ENCODE measurements at places on chromosomes 13 and 19.
A peak's percentile ranks its signal among the peaks of the same experiment; 100 is the strongest.

DNA sequence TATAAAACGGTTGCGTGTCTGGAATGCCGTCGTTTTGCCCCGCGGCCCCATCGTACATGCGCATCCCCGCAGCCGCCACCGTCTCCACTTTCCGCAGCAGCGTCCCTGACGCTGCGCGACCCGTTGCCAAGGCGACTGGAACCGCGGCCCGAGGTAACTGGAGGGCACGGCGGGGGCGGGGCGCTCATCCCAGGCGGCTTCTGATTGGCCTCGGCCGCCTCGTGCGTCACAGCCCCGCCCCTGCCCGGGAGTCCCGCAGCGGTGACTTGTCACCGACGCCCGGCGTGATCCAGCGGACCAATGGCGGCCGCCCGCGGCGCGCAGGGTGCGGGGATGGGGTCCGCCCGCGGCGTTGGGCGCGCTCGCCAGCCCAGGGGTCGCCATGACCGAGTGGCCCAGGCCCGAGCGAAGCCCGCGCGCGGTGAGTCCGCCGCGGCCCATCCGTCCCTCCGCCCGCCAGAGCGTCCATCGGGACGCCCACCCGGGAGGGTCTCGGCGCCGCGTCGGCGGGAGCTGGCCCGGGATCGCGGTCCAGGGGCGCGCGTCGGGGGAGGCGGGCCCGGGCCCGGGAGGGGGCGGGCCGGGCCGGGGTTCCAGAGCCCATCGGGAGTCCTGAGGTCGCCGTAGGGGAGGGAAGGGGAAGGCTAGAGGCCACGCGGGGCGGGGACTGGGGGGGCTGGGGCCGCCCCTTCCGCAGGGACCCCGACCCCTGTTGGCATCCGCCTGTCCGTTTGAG, at the start of gene ZSCAN1:
Gene ZSCAN1 (plus strand): TSS at position 285 of the 736 bp plus-strand sequence. CDS start 3,812 bp downstream, outside the sequence.
- DNase-seq, result peak; percentile 24

GRCh38 chr19:11223200-11223599, 16.2 kb upstream of the ANGPTL8 start:
- DNase-seq, result no peak

- DNase-seq, result no peak
Measured at GRCh38 chr13:74048756-74049155, 85.4 kb downstream of the KLF12 start.

DNA sequence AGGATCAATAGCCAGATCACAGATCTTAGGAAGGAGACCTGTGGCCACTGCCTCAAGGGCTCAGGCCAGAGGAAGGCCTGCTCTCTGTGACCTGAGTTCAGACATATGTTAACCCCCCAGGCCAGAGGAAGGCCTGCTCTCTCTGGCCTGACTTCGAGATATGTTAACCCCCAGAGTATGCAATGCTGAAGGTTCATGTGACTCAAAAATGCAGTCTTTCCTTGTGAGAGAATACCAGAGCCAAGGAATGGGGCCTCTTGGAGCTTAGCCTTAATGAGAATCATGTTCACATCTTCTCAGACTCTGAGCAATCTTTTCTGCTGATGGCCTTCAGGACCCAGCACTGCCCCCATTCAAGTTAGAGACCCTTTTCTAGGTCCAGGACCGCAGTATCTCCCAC, 36.7 kb downstream of the MBNL2 start:
- no peak for DNase-seq

DNA sequence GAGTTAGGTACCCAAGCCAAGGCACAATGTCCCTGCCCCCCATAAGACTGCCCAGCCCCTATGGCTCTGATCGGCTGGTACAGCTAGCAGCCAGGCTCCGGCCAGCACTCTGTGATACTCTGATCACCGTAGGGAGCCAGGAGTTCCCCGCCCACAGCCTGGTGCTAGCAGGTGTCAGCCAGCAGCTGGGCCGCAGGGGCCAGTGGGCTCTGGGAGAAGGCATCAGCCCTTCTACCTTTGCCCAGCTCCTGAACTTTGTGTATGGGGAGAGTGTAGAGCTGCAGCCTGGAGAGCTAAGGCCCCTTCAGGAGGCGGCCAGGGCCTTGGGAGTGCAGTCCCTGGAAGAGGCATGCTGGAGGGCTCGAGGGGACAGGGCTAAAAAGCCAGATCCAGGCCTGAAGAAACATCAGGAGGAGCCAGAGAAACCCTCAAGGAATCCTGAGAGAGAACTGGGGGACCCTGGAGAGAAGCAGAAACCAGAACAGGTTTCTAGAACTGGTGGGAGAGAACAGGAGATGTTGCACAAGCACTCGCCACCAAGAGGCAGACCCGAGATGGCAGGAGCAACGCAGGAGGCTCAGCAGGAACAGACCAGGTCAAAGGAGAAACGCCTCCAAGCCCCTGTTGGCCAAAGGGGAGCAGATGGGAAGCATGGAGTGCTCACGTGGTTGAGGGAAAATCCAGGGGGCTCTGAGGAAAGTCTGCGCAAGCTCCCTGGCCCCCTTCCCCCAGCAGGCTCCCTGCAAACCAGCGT, 3.0 kb upstream of the KMT2B start:
- no peak for DNase-seq

GRCh38 chr19:49196527-49197240, 39.1 kb downstream of the TRPM4 start:
- DNase-seq, result no peak

DNA sequence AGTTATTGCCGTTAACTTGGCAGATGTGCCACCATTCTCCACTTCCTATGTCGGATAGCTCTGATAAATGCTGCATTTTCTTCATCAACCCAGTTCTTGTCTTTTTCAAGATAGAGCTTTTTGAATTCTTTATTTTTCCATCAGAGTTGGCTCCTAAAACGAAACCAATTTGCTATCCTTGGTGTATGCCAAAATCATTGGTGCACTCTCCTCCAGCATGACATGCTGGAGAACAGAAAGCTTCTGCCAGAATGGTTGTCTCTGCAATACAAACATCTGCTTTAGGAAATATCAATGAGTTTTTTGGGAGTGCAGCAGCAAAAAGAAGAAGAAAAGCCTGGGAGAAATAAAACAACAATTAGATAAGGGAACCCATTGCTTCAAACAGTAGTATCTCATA, 124.2 kb downstream of the CDK8 start:
- DNase-seq, result no peak

DNA sequence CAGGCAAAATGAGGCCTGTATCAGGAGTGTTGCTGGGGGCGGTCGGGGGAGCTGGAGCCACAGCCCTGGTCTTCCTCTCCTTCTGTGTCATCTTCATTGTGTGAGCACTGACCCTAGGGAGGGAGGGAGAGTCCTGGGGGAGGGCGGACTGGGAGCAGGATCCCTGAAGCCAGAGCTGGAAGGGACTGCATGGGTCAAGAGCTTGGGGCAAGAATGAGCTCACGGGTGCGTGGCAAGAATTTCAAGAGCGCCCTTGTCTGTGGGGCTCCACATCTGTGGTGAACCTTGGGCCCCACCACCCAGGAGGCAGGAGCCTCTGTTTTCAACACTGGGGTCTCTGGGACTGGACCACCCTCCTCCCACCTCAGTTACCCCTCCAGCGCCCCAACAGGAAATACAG, 4.7 kb downstream of the SIGLEC7 start:
- no peak for DNase-seq

GRCh38 chr19:38395381-38396114, 7.1 kb downstream of the SPRED3 start:
- DNase-seq, result no peak

DNA sequence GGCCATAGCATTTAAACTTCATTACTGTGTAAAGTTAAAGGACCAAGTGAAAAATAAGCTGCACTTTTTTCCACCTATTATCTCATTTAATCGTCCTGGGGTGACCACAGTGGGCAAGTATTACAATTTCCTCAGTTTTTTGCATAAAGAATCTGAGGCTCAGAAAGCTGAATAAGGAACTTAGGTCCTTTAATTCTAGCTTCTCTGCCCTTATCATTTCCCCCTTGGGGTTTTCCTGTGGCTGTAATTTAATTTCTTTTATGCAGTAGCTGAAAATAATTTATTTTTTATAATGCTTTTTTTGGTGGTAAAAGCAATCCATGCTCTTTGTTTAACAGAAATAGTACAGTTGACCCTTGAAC, 59.8 kb upstream of the RCBTB2 start:
- DNase-seq, result no peak

DNA sequence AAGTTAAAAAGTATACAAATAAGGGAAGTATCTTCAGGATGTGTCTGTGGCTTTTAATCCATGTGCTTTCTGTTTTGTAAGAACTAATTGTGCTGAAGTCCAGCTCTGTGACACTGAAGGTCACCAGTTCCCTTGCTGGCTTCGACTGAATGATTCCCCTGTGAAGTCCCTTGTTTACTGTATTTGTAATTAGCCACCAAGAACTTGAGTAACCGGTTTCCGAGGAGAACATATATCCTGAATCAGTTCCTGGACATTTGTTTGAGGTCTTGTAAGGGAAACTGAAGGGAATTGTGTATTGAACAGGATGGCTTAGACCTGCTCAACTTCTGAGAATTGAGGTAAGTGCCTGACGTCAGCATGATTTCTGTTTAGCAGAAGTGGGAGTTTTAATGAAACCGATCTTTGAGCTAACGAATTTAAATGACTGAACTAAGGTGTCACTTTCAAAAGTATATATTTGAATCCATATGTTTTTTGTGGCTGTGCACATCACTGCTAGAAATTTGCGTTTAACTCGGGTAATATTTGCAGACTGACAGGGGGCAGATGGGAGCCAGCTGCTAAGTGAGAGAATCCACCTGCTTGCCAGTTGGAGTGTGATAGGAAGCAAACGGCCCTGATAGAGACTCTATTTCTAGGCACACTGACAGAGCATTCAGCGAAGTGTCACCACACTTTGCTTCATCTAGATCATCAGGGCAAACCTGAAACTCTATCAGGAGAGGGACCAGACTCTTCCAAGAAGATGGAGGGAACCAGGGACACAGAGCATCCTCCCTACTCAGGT, 530.0 kb downstream of the RFC3 start:
- no peak for DNase-seq

DNA sequence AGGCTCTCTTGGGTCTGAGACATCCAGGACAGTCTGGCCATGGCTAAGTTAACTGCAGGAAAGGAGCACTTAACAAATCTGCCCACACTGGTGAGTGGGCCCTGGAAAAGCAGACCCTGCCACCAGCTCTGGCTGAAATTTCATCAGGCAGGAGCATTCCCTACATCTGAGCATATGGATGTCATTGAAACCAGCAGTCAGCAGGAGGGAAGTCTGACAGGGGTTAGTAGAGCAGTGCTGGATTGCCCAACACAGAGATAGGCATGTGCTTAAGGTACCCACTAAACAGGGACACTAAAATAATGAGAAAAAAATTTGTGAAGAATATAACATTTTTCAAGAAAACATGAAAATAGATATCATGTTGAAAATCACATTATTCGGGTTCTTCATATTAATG, 13.6 kb upstream of the ACOD1 start:
- no peak for DNase-seq

DNA sequence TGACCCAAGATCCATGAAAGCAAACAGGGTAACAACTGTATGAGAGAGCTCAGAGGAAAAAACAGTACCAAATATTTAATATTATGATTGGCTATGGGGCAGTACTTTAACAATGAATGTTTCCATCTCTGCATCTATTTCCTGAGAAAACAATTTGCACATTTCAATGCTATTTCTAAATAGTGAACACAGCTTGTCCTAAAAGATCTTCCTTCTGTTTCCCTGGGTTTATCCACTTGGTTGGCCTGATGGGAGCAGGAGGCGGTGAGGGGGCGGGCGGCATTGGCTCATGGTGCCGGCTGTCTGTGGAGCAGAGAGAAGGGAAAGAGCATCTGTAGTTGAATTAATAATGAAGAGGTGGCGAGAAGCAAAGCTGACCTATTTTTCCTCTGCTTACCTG, 291.4 kb downstream of the DCLK1 start:
- DNase-seq, result no peak

DNA sequence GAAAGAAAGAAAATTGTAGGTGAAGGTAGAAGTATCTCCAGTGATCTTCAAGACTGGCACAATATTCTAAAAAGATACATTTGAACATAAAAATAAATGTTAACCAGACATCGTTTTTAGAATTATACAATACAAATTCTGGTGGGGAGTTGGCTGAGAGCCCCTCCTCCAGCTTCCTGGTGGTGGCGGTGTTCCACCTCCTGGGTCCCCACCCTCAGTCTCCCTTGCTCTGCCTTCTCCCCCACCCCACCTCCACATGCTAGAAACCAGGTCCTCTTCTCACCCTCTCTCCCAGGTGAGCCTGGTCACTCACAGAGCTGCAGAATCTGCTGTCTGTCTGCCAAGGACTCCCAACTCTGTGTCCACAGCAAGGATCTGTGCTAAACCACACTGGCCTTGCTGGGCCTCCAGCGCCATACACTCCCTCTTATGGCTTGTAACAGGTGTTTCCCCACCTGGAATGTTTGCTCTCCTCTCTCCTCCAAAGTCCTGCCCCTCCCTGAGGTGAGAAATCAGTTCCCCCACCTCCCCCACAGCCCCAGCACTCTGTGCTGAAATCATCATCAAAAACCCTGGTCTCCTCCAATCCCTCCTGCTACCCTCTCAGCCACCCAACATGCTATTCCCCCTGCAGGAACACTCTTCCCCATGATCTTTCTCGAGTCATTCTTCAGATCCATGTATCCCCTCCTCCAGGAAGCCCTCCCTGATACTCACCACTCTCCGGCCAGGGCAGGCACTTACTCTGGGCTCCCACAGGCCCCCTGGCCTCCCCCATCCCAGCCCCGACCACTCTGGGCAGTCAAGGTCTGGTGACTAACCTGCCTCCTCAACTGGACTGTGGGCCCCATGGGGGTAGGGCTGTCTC, 20.5 kb upstream of the CYP2S1 start:
- no peak for DNase-seq

- no peak for DNase-seq
Measured at GRCh38 chr19:46759817-46760333, 13.6 kb upstream of the STRN4 start.

DNA sequence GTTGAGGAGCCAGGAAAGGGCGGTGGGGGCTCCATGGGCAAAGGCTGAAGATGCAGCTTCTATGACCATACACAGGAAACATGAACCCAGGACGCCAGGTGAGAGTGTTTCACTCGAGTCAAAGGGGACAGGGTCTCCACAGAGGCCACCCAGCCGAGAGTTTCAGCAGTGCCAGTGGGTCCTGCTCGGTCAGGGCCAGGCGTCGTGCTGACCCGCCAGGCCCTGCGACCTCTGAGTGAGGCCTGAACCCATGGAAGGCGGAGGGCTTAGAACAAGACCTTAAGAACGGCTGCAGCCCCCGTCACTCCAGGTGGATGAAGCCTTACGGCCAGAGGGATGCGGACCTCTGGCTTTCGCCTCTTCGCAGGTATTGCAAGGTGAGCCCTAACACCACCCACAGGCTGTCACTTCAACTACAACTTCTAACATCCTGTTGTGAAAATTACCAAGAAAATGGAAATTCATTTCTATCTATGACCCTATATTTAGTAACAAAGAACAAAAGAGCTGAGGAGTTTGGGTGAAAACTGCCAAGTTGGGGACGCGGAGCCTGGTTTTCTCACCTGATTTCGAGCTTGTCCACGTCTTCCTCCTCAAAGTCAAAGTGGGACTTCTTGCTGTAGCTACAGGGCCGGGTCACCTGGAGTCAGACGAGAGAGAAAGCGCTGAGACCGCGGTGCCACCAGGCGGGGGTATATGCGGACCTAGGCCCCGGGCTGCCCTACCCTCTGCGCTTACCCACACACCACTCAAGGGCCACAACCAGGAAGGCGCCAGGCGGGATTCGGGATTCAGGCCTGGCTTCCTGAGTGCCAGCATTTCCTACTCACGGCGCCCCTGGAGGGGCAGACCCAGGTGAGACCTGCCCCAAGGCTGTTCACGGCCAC, 50.1 kb upstream of the C13orf46 start:
- DNase-seq, result no peak

GRCh38 chr19:791007-791566, 6.2 kb upstream of the PTBP1 start:
- no peak for DNase-seq

- no peak for DNase-seq
Measured at GRCh38 chr13:44232774-44233173, 140.8 kb upstream of the SERP2 start.

- DNase-seq, result no peak
Measured at GRCh38 chr13:101655435-101655834, 203.0 kb downstream of the ITGBL1 start.

Data from stimulated activated CD8-positive, alpha-beta memory T cell treated with anti-CD3 and anti-CD28 coated beads, Interleukin-7, amount 100 ng/mL, for 48 hours (primary cell).